ENCODE measurements at places on chromosomes 5 and 9.

GRCh38 chr9:131423171-131423581 lies 29.3 kb downstream of the PRRC2B start:
- DNase-seq: peak; percentile 93

DNA sequence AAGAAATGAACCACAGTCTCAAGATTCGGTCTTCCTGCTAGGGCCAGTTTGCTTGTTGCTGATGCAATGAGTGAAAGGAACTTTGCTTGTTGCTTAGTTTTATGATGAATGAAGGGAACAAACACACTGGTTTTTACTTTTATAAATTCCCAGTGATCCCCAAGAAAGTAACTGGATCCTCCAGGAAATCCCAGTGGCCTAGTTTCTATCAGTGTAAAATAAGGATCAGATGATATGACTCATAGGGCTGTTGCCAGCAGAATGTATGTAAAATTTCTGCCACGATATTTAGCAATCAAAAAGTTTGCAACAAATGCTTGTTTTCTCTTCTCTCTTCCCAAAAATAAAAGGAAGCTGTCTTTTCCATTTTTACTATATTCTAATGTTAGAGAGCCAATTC lies 160.1 kb upstream of the CDKN2B start:
- DNase-seq: no peak

DNA sequence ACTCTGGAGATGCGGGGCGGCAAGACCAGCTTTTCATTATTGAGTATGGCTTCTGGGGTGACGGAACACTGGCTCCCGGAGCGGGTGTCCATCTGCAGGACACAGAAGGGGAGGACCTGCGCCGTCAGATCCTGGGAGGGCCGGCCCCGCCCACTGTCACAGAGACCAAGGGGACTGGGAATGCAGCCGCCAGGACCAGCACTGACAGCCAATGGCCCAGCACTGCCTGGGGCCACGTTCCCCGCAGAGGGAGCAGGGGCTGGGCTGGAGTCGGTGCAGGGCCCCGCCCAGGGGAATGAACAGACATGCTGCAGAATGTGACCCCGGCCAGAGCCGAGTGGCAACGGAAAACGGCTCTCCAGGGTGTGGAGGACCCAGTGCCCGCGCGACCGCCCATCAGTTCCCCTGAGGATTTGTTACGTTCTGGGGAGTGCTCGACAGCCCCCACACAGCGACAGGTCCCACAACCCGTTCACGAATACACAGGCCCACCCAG lies at the start of gene ZDHHC11:
ZDHHC11 (minus strand) TSS at position 476 of the 496 bp plus-strand sequence; CDS start at position 92, 384 bp downstream.
- DNase-seq: peak; percentile 32

GRCh38 chr5:160919626-160920025 lies 67.6 kb upstream of the ATP10B start:
- no peak for DNase-seq

- DNase-seq: no peak
These were observed 515 bp downstream of the LCP2 start for GRCh38 chr5:170296935-170297588.

- no peak for DNase-seq
These were observed 112.4 kb downstream of the INIP start for GRCh38 chr9:112605518-112605917.

GRCh38 chr5:53110156-53110555 lies 599 bp upstream of the MOCS2 start:
- DNase-seq: no peak

- no peak for DNase-seq
These were observed 112.8 kb upstream of the SHB start for GRCh38 chr9:38181866-38182265.

GRCh38 chr5:174951151-174951780 lies 226.9 kb downstream of the MSX2 start:
- DNase-seq: peak; percentile 37

DNA sequence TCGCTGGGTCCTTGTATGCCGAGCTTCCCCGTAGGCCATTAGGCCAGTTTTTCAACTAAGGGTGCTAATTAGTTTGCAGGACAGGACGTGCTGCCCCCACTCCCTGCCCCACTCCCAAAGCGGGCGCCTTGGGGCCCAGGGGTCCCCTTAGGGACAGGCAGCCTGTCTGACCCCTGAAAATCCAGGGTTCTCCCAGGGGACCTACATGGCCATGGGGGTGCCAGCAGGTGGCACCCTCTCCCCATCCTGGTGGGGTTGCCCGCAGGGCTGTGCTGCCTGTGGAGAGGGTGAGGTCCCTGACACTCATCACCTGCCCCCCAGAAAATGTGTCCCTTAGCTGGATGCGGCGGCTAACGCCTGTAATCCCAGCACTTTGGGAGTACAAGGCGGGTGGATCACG lies 8.5 kb upstream of the CCDC187 start:
- no peak for DNase-seq

- no peak for DNase-seq
These were observed 8.1 kb downstream of the BARHL1 start for GRCh38 chr9:132590318-132591182.

GRCh38 chr9:120410925-120411501 lies 169.0 kb downstream of the CDK5RAP2 start:
- DNase-seq: no peak

DNA sequence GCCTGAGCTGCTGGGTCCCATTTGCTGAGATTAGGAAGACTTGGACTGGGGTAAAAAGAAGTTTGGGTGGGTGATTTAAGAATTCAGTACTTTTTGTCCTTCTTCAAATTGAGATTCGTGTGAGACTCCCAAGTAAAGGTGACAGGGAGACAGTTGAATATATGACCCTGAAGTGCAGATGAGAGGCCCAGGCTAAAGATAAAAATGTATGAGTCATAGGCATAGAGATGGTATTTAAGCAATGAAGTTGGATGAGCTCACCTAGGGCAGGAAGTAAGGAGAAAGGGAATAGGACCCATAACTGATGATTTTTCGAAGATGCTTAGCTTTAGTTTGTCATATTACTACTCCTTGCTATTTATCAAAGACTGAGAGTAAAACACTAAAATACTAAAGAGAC lies 255.9 kb upstream of the ADRA1B start:
- no peak for DNase-seq
